Spleen (tissue), 13 donors: ENCODE measurements at places on chromosomes 7 and 10.

DNA sequence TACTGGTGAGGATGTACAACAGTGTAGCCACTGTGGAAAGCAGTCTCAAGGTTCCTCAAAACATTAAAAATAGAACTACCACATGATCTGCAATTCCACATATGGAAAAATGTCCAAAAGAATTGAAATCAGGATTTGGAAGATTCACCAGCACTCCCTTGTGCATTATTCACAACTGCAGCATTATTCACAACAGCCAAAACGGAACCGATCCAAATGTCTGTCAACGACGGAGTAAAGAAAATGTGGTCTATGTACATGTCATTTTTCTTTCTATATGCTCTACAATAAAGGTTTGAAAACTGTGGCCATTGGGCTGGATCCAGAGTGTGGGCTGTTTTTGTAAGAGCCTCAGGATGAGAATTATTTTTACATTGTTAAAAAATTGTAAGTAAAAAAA lies 1206.1 kb upstream of the CELF2 start:
- no peak for DNase-seq

- DNase-seq: no peak
Measured at GRCh38 chr7:15782656-15783055, 96.2 kb upstream of the MEOX2 start.

DNA sequence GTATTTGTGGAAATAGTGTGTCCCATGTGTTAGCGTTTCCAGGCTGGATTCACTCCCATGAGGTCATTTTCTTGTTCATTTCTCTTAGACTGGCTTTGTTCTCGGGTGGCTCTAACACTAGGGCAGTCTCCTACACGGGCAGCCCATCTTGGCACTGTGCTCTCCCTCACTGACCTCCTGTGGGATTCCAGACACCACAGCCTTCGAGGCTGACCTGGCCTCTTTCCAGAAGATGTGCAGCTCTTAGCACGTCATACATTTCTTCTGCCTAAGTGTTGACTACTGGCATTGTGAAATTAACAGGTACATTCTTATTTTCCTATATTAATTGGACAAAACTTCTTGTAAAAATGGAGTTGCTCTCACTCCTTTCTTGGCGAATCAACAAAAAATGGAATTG lies 72.8 kb downstream of the INSYN2A start:
- DNase-seq: no peak

- DNase-seq: no peak
Measured at GRCh38 chr10:5419466-5420094, 7.2 kb downstream of the NET1 start.

GRCh38 chr7:27198871-27199801 lies 755 bp downstream of the HOXA13 start:
- DNase-seq: peak; percentile 77

- no peak for DNase-seq
Measured at GRCh38 chr10:103717341-103718246, 137.8 kb downstream of the SH3PXD2A start.

DNA sequence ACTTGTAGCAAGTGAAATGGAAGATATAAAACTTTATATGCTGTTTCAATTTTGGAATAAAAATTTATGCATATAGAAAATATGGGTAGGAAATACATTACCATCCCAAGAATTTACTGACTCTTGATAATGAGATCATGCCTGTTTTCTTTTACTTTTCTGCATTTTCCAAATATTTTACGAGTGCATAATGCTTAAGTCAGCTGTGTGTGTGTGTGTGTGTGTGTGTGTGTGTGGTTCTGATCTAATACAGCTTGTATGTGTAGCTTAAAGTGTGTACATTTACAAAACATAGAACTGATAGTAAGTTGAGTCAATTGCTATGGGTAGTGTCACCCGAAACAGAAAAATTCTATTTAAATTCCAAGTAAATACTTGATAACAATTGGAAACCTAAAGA lies 315.9 kb upstream of the LRRN3 start:
- DNase-seq: no peak

- no peak for DNase-seq
Measured at GRCh38 chr10:116146372-116147140, 126.5 kb downstream of the GFRA1 start.

- no peak for DNase-seq
Measured at GRCh38 chr7:26160896-26161295, 8.9 kb downstream of the NFE2L3 start.

- no peak for DNase-seq
Measured at GRCh38 chr10:28837613-28838390, 160.5 kb downstream of the BAMBI start.

DNA sequence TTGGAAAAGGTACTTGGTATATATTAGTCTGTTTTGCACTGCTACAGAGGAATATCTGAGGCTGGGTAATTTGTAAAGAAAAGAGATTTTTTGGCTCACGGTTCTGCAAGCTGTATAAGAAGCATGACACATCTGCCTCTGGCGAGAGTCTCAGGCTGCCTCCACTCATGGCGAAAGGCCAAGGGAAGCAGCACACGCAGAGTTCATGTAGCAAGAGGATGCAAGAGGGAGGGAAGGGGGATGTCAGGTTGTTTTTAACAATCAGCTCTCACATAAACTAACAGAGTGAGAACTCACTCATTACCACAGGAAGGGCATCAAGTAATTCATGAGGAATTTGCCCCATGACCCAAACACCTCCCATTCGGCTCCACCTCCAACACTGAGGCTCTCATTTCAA lies 484.8 kb upstream of the DPP6 start:
- no peak for DNase-seq

DNA sequence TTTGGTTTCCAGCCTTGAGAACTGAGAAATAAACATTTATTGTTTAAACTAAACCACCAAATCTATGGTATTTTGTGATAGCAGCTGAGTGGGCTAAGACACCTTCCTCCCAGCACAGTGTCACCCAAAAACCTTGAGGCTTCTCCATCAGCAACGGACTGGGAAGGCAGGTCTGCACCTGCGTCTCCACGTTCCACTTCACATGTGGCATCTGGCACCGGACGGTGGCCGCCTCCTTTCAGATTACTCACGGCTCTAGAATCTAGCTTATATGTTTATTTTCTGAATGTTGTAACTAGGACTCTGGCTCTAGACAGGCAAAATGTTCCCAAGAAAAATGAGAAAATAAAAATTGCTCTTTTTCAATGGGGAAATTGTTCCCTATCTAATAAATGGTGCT lies 201.0 kb downstream of the ADARB2 start:
- DNase-seq: peak; percentile 64

DNA sequence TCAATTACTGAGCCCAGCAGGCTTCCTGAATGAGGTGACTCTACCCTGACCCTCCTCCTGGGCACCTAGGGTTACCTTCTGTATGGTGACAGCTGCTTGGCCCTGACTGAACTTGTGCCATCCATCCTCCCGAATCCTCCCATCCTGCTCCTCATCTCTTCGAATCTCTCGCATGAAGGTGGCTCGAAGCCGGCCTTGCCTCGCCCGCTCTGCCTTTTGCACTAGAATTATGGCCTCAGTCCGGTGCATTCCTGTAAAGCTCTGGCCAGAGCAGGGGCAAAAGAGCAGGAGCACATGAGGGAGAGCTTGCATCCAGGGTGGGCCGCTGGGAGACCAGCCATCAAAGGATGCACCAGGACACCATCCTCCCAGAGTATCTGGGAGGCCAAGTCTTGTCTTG lies 7.5 kb downstream of the H2BK1 start:
- DNase-seq: no peak

DNA sequence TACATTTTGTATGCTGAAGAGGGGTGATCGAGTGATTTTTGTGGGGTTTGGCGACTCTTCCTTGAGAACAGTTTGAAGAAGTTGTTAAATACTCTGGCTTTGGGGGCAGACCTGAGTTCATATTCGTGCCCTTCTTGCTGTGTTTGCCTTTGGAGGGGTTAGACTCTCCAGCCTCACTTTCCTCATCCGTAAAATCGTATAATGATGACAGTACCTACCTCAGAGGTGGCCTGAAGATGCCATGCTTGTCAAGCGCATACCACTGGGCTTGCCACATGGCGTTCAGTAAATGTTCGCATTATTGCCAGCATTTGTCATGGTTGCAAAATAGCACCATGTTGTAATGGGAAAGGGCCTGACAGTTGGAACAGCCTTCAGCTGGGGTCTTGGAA lies 1.3 kb downstream of the STK17A start:
- DNase-seq: no peak

- no peak for DNase-seq
Measured at GRCh38 chr7:4661871-4662270, 20.2 kb upstream of the FOXK1 start.

DNA sequence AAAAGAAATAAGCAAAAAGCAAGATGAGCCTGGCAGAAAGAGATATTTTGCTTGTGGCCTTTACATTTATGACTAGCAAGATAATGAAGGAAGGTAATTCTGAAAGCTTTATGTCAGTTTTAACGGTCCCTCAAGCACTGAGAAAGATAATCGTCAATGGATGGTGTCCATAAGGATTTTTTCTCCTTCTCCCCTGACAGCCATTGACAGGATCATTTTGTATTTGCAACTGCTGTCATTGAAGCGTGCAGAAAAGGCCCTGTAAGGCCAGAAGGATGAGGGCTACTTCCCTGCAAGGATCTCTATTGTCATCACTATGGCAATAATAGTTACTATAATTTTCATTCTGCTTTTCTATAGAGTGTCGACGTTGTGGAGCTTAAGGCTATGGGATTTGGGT lies 994 bp upstream of the LRGUK start:
- DNase-seq: no peak

DNA sequence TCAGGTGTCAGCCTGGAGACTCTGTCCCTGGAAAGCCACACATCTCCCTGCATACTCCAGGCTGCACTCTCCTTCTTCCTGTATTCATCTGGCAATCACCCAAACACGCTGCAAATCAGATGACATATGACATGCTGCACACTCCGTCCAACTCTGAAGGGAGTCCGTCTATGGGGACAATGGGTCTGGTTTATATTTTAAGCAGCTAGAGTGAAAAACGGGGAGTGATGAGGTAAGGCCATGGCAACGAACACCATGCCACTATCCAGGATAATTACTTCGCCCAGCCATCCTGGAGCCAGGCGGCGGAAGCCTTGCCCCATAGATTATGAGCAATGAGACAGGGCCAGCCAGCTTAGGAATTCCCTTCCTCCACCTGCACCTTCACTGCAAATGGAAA lies 140.1 kb downstream of the PLXNA4 start:
- DNase-seq: peak; percentile 40

DNA sequence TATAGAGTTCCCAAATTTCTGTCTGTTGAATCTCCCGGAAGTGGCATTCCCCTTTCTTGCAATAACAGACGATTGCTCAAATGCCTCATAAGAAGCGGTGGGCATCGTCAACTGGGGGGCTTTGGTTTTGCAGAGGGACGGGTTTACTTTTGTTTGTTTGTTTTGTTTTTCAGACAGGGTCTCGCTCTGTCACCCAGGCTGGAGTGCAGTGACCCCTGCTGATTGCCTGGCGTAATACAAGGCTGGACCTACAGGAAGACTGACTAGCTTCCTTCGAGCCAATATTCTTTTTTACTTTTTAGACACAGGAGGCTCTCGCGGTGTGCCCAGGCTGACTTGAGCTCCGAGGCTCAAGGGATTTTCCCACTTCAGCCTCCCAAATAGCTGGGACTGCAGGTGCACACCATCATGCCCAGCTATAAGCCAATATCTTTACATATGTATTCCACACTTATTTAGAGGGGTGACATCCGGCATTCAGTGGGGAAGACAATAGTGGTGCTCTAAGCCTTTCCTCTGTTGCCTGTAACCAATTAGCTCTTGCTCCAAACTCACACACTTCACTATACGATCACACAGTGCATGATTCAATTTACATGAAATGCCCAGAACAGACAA lies 58.1 kb downstream of the FHIP2A start:
- DNase-seq: no peak

DNA sequence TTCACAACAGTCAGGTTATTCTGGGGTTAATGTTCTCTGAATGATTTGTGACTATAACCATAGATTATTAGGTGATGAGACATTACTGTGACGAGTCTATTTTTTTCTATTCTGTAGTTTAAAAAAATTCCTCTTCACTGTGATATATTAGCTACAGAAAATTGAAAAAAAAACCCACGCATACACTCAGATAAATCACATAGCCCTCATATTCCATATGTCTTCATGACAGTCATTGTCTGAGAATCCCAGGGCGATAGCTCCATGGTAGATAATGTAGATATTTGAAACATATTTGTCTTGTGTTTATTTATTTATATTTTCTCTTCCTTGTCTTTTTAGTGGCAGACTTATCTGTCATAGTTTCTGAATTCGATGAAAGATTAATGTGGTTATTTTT lies 110.0 kb downstream of the CAMK1D start:
- no peak for DNase-seq

DNA sequence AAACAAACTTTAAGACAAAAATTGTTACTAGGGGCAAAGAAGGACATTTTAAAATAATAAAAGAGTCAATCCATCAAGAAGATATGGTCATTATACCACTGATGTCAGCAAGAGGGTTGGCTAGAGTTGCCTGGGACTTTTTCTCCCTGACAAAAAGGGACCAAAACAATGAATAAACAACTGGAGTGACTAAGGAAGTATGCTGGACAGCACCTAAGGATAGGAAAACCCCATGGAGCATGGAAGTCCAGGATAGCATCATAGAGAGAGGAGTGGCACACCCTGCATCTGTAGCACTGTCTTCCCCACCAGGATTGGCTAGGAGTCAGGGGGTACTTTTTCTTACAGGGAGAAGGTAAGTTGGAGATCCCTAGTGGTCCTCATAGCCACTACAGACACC lies 73.5 kb upstream of the MACROH2A2 start:
- DNase-seq: no peak

DNA sequence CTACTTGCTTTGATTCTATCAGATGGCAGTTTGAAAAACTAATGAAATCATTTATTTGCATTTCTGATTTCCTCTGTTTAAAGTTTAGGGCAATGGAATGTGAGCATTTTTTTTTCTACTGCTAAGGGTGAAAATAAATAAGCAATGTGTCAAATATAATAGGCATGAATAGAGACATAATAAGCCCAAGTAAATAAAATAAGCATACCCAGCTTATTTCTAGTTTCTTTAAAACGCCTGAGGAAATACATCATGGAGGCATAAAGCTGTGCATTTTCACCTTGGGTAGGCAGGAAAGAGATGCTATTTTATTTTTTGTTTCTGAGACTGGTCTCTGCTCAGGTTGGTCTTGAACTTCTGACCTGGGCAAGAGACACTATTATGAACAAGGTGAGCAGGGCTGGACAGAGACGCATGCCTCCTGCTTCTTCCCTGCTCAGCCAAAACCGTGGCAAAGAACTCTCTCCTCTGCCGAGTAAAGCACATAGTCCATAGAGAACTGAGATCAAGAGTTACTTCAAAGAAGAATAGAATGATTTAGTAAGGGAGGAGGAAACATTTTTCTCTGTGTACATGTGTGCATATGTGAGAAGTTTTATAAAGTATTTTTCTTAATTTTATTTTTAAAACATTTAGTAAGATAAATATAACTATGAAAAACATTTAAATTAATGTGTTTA lies 138.1 kb downstream of the GNAI1 start:
- DNase-seq: no peak

- no peak for DNase-seq
Measured at GRCh38 chr7:129606803-129607202, 4.7 kb upstream of the NRF1 start.

GRCh38 chr10:101476383-101476782 lies 111.7 kb downstream of the POLL start:
- no peak for DNase-seq

- DNase-seq: no peak
Measured at GRCh38 chr10:29725133-29725720, 90.5 kb upstream of the SVIL start.
